ENCODE measurements at places on chromosomes 3 and 15. TPM values are rescaled to one million over a fixed set of nuclear protein-coding genes. Genes with fewer than 3 reads are reported as not detected.

DNA sequence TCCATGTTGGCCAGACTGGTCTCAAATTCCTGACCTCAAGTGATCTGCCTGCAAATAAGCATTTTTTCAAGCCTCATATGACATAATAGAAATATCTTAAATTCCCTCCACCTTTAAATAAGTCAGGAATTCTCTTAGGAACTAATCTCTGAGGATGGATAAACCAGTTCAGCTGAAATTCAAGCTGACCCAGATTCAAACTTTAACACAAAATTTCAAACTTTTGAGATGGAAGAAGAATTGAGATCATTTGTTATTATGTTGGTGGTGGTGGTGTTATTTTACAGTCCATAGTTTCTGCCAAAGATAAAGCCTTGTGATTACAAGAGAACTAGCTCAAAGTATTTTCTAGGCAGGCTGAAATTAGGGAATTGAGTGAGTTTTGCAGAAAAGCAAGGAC, 85.5 kb downstream of the SSR3 start:
- no peak overlapping the region for H3K4me3 ChIP-seq
- H3K27ac ChIP-seq, result no peak overlapping the region
- H3K36me3 ChIP-seq, result no peaks in the 10 kb centered on the region
- peaks cover 38% of the 10 kb centered on the region for H3K27me3 ChIP-seq

DNA sequence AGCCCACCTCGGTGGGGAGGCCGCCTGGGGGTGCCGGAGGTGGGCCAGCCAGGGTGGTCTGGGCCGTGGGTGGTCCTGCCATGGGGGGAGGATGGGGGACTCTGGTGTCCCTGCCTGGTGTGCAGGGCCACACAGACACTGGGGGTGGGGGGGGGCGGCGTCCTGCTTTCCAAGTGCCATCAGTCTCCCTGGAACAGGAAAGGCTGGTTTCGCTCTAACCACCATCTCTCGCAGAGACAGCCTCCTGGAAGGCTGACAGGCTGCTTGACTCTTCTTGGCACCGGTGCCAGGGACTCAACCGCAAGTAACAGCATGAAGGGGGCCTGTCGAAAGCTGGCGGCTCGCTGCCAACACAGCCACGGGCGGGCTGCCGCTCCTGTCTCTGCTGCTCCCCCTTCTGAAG, 40.3 kb downstream of the RGMA start:
- no peaks in the 10 kb centered on the region for H3K27me3 ChIP-seq
- no peak overlapping the region for H3K27ac ChIP-seq
- H3K4me3 ChIP-seq, result no peak overlapping the region
- H3K4me1 ChIP-seq, result peaks cover 22% of the 10 kb centered on the region
- DNase-seq, result no peak

DNA sequence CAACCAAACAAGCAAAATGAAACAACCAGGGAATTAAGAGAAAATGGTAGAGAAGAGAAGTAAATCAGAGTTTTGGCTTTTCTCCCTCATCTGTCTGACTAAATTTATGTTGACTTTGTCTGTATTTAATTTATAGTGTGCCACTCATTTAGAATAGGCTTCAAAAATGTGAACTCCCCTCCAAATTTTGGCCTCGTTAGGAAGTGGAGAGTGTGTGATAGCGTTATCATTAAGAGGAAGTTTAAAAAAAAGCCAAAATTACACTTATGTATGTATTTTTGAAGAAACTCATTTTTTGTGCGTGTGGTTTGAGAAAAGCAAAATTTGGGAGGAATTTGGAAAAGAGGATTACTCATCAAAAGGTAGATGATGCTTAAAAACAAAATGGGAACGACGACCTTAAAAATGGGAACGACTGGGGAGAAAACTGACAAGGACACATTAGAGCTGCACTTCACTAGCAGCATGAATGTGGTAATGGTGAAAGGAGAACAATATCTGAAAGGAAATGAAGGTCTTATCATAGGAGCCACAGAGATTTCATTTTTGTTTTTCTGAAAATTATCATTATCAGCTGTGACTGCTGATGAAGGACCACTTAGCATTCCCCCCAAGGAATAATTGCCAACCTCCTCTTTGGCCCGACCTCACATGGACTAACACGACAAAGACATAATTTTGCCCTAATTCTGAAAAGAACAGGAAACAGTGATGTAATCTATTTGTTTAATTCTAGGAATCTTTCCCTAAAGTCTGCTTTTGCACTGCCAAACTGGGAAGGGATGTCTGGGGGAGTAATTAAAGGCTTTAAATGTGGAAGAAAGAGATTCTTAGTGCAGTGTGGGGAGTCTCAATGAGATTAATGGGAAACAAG, 163.2 kb upstream of the P2RY1 start:
- H3K27me3 ChIP-seq, result peaks cover 5% of the 10 kb centered on the region
- H3K27ac ChIP-seq, result no peak overlapping the region
- H3K4me1 ChIP-seq, result no peaks in the 10 kb centered on the region
- no peak overlapping the region for H3K4me3 ChIP-seq
- no peaks in the 10 kb centered on the region for H3K36me3 ChIP-seq
- no peak for DNase-seq

Gene PLSCR5
- total RNA-seq, result not detected

Gene EXD1
- total RNA-seq, result not detected

- H3K4me3 ChIP-seq, result no peak overlapping the region
- H3K36me3 ChIP-seq, result no peaks in the 10 kb centered on the region
- H3K27ac ChIP-seq, result no peak overlapping the region
Observed at GRCh38 chr3:156180077-156180476, 59.7 kb downstream of the KCNAB1 start.

DNA sequence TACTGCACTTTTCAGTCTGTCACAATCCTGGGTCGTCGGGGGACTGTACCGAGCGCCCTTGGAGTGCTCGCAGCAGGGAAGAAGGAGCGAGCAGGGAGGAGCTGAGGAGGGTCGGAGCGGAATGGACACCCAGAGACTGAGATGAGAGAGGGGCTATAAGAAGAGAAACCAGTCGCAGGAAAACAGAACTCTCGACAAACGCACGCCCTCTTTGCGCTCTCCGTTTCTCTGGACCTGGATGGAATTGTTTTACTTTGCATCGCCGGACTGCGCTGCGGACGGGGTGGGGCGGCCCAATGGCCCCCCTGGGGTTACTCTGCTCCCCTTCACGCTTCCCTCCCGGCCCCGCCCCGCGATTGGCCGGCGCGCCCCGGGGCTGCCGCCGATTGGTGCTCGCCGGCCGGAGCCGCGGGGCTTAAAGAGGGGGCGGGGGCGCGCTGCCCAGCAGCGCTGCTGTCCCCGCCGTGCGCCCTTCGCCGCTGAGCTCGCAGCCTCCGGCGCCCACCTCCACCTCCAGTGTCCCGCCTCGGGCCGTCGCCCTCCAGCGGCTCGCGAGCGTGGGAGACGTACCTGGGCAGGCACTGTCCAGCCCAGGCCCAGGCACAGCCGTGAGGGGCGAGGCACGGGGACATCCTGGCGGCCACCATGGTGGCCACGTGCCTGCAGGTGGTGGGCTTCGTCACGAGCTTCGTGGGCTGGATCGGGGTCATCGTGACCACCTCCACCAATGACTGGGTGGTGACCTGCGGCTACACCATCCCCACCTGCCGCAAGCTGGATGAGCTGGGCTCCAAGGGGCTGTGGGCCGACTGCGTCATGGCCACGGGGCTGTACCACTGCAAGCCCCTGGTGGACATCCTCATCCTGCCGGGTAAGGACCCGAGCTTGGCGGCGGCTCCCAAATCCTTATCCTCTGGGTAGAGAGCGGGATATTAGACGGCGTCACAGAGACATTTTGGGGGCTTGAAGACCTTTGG, at the start of gene CLDN11:
Gene CLDN11, plus strand, starts transcription at position 447 of the 977 bp plus-strand sequence. Its CDS starts 199 bp downstream, at position 646.
- peaks cover 12% of the 10 kb centered on the region for H3K4me1 ChIP-seq
- H3K4me3 ChIP-seq, result peak within 1 kb of the TSS; percentile 61
- no peak for DNase-seq
- peaks cover 46% of the 10 kb centered on the region for H3K27me3 ChIP-seq
- H3K36me3 ChIP-seq, result peaks cover 3% of the 10 kb centered on the region
- H3K27ac ChIP-seq, result no peak within 1 kb of the TSS

DNA sequence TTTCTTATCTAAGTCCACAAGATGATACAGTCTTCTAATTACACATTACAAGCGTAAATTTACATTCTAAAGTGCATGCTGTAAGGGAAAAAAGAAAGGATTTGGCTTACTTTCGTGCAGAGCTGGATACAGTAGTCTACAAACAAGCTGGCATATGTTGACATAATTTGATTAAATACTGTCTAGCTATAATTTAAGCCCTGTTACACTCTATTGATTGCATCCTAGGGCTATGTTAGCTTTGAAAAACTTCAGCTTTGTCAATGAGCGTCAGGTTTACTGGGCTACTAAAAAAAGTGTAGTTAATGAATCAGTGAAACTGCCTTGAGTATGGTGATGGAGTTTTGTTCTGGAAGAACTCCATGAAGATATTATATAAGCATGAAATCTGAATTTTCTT, 24.5 kb upstream of the PLCL2 start:
- no peak overlapping the region for H3K4me3 ChIP-seq
- H3K4me1 ChIP-seq, result peaks cover 3% of the 10 kb centered on the region
- DNase-seq, result no peak
- H3K27me3 ChIP-seq, result peaks cover 18% of the 10 kb centered on the region

Gene CYP8B1
- total RNA-seq, result not detected

- H3K27ac ChIP-seq, result peak within 1 kb of the TSS; percentile 94
- DNase-seq, result no peak
- H3K4me3 ChIP-seq, result peak within 1 kb of the TSS; percentile 94
- H3K4me1 ChIP-seq, result peaks cover 36% of the 10 kb centered on the region
Observed at GRCh38 chr3:184186184-184186901, at the start of gene ABCF3. Gene ABCF3 (plus strand): TSS chr3:184186199. CDS start chr3:184186208, 9 bp downstream.

- no peaks in the 10 kb centered on the region for H3K4me1 ChIP-seq
- H3K4me3 ChIP-seq, result no peak overlapping the region
- H3K27me3 ChIP-seq, result no peaks in the 10 kb centered on the region
- no peak overlapping the region for H3K27ac ChIP-seq
- no peaks in the 10 kb centered on the region for H3K36me3 ChIP-seq
- DNase-seq, result no peak
Observed at GRCh38 chr3:154931484-154931883, 148.6 kb upstream of the MME start.

GRCh38 chr3:25472731-25473130, 44.7 kb downstream of the RARB start:
- DNase-seq, result no peak
- no peak overlapping the region for H3K4me3 ChIP-seq
- no peaks in the 10 kb centered on the region for H3K4me1 ChIP-seq
- no peaks in the 10 kb centered on the region for H3K36me3 ChIP-seq
- peaks cover 3% of the 10 kb centered on the region for H3K27me3 ChIP-seq

DNA sequence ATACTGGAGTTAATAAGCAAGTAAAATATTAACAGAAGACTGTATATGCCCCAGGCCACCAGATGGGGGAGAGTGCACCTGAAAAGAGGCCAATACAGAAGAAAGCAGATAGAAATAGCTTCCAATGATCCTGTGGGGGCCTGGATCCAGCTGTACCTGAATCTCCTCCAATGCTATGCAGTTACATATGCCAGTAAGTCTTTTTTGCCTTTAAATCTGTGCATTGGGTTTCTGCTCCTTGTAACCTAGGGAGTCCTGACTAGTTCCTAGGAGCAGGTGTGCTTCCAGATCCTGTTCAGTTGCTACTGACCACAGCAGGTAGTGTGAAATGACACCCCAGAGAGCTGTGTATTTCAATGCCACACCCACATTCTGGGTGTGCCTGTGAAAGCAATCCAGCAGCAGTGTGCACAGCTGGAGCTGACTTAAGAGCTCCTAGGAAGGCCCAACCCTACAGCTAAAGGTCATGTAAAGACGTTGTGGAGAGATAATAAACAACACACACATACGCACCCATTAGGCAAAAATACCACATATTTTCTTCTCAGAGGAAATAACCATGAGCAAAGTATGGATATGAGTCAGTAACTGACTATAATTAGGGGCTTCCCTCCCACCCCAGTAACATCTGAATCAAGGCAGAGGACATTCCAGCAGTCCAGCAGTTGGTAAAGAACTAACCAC, 62.2 kb upstream of the AKAP13 start:
- no peak overlapping the region for H3K4me3 ChIP-seq
- H3K27ac ChIP-seq, result peak overlapping the region; percentile 55
- no peaks in the 10 kb centered on the region for H3K27me3 ChIP-seq

GRCh38 chr3:107221856-107222255, 155.4 kb upstream of the CCDC54 start:
- no peak overlapping the region for H3K4me3 ChIP-seq
- DNase-seq, result no peak
- H3K27me3 ChIP-seq, result peaks cover 2% of the 10 kb centered on the region
- H3K36me3 ChIP-seq, result no peaks in the 10 kb centered on the region
- no peak overlapping the region for H3K27ac ChIP-seq

- peaks cover 12% of the 10 kb centered on the region for H3K4me1 ChIP-seq
- H3K27ac ChIP-seq, result no peak overlapping the region
- peak; percentile 17 for DNase-seq
Observed at GRCh38 chr3:53196575-53197407, 35.8 kb downstream of the PRKCD start.

- no peaks in the 10 kb centered on the region for H3K4me1 ChIP-seq
- no peak overlapping the region for H3K27ac ChIP-seq
- no peaks in the 10 kb centered on the region for H3K36me3 ChIP-seq
- DNase-seq, result no peak
- no peak overlapping the region for H3K4me3 ChIP-seq
Observed at GRCh38 chr3:63809607-63810006, 9.5 kb upstream of the C3orf49 start.

Gene PCLAF
- 121 TPM for total RNA-seq

Gene TYRO3
- 1.1 TPM for total RNA-seq

DNA sequence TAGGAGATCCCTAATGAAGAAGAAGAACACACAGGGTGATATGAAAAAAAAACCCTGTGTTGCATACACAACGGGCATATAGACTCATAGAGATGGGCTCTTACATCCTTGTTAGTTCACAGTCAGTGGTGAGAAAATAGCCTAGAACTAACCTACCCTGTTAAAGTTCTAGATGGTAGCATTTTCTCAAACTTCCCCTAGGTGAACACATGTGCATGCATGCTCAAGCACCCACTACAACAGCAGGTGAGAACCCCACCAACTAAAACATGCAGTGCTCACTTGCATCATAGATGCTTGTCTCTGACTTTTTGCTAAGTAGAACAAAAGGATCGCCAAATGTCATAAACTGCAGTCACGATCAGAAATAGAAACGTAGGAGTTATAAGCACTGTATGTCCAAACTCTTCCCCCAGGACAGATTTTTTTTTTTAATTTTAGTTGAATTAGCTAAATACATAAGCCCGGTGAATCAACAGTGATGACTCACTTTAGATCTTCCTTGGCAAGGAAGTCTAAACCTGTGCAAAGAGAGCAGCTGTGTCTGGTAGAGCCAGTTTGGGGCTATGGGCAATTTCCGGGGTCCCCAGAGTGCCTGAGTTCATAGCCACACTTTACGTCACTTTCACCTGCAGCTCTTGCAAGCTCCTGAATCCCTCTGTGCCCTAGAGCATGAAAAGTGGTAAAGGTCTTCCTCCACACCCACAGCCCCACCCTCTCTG, 96.2 kb upstream of the SEMA6D start:
- no peak for DNase-seq
- no peaks in the 10 kb centered on the region for H3K36me3 ChIP-seq
- H3K4me3 ChIP-seq, result no peak overlapping the region
- no peak overlapping the region for H3K27ac ChIP-seq
- no peaks in the 10 kb centered on the region for H3K27me3 ChIP-seq

DNA sequence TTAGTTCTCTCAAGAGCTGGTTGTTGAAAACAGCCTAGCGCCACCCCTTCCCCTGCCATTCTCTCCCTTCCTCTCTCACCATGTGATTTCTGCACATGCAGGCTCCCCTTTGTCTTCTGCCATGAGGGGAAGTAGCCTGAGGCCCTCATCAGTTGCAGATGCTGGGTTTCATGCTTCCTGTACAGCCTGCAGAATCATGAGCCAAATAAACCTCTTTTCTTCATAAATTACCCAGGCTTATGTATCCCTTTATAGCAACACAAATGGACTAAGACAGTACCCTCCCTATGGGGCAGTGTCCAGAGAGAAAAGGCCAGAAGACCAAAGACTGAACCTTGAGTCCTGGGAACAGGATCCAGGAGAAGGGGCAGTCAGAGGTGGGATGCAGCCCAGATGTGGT, 54.7 kb downstream of the CLEC3B start:
- H3K27ac ChIP-seq, result no peak overlapping the region
- DNase-seq, result no peak
- peaks cover 17% of the 10 kb centered on the region for H3K36me3 ChIP-seq
- peaks cover 15% of the 10 kb centered on the region for H3K4me1 ChIP-seq

Data from activated CD4-positive, alpha-beta T cell treated with anti-CD3 and anti-CD28 coated beads, Interleukin-2, amount 10 ng/mL, durations not matched to agents 7 days and 5 days (primary cell).